ENCODE measurements at places on chromosomes 11 and 22. TPM values are rescaled to one million over a fixed set of nuclear protein-coding genes. Genes with fewer than 3 reads are reported as not detected.

DNA sequence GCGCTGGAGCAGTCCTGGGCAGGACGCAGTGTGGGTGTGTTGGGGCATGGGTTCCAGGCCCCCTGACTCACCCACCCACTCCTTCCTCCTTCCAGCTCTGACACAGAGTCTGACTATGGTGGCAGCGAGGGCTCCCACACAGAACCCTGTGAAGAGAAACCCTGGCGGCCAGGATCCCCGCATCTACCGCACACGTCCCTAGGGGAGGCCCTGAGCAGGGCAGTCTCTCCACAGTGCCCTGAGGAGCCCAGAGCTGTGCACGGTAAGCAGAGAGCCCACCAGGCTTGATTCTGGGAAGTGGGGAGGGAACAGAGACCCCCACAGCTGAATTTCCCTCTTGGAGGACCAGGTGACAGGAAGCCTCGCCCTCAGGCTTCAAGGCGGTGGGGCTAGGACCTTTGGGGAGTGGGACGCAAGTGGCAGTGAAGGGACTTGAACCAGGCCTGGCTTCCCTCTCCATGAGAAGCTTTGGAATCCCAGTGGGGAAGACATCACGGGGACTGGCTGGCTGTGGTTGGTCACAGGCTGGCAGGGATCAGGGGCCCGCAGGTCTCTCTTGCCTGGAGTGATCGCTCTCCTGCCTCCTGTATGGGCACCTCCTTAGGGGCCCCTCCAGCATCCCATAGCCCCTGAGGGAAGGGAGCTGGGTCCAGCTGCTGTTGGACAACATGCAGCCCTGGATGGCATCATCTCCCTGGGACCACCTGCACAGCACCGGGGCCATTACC is 96.4 kb upstream of the PARVA start:
- no peaks in the 10 kb centered on the region for H3K4me1 ChIP-seq
- DNase-seq = no peak
- H3K27me3 ChIP-seq = no peaks in the 10 kb centered on the region

- no peaks in the 10 kb centered on the region for H3K27me3 ChIP-seq
- no peak overlapping the region for H3K4me3 ChIP-seq
- no peaks in the 10 kb centered on the region for H3K36me3 ChIP-seq
- H3K4me1 ChIP-seq = no peaks in the 10 kb centered on the region
- no peak overlapping the region for H3K27ac ChIP-seq
Observed at GRCh38 chr11:107678632-107678971, 33.3 kb downstream of the SLN start.

DNA sequence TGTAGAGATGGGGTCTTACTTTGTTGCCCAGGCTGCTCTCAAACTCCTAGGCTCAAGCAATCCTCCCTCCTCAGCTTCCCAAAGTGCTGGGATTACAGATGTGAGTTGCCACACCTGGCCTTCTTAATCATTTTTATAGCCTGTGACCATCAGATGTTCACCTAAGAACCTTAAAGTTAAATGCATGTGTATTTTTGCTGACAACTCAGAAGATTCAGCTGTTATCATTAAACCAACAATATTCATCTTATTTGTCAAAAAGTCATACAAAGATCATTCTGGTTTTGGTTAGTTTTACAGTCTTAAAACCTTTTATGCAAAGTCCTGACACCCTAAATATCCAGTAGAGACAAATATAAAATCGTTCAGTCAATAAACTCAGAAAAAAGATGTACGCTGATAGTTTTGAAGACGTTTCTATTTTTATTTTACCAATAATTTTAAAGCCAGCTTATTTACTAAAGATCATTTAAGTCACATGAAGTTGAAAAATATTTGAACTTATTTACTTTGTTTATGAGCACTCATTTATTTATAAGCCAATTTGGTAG is 22.2 kb downstream of the CLDN5 start:
- no peaks in the 10 kb centered on the region for H3K4me1 ChIP-seq
- no peak overlapping the region for H3K27ac ChIP-seq
- DNase-seq = no peak
- no peaks in the 10 kb centered on the region for H3K36me3 ChIP-seq

DNA sequence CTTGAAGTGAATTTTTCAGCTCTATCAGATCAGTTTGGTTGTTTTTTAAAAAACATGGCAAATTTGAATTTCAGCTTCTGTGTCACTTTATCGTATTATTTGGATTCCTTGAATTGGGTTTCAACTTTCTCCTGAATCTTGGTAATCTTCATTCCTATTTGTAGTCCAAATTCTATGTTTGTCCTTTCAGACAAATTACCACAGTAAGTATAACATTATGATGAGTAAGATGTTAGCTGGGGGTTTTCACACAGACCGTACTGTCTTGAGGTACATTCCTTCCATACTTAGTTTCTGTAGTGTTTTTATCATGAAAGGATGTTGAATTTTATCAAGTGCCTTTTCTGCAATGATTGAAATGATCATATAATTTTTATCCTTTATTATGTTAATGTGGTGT is 28.0 kb downstream of the OR5B17 start:
- H3K27ac ChIP-seq = no peak overlapping the region
- no peaks in the 10 kb centered on the region for H3K36me3 ChIP-seq
- DNase-seq = no peak
- H3K4me1 ChIP-seq = no peaks in the 10 kb centered on the region
- no peaks in the 10 kb centered on the region for H3K27me3 ChIP-seq

The RBMXL2 gene
- not detected for total RNA-seq

The POLA2 gene
- 9.2 TPM for total RNA-seq

The NXPE1 gene
- not detected for total RNA-seq

The KCNK4 gene
- not detected for total RNA-seq

The SF1 gene
- total RNA-seq = 267 TPM
